ENCODE measurements at places on chromosomes 11 and 22.

DNA sequence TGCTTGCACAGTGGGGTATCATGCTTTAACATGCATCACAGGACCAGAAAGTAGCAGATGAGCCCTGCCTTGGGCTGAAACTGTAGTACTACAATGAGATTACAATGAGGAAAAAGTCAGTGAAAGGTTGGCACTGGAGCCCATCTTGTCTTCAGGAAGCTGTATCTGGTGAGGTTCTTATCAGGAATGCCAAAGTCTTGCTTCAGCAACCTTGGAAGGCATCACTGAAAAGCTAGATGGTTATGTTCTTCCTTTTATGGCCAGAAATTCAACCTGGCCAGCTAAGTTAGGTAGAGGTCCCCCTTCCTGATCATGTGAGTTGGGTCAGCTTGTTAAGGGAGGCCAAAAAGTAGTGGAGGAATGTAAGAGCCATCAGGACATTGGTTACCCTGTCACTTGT, 254.0 kb upstream of the FAT3 start:
- DNase-seq = no peak

DNA sequence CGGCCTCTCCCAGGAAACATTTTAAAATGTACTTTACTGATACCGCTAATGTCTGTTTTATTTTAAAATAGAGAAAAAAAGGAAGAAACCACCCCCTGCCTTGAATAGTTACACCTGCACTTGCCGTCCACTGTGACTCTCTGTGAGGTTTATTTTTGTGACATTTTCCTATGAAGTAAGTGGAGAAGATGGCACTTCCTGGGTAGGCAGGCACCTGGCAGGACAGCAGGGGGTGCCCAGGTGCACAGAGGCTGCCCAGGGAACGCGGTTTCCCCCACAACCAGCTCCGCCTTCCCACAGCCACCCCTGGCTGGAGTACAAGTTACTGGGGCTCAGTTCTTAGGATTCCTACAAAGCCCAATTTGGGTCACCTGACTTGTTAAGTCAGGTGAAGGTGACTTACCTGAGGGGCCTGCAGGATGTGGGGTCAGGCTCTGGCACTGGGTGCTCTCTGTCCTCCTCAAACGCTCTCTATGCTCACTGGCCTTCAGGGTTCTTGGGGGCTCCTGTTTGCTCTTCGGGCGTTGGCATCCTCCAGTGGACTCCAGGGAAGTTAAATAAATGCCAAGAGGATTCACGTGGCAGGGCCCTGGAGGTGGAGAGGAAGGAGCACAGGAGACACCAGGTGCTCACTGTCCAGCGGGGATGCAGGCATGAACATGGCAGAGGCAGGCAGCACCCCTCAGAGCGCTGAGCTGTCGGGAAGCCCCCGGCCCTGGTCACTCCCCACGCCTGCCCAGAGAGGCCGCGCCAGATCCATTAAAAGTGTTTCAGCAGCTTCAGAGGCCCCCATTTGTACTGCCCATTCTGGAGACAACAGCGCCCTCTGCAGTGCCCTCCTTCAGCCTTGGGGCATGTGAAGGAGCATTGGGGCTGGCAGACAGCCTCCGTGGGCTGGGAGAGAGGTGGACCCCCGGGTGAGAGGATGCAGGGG, 1021.2 kb downstream of the TBC1D22A start:
- DNase-seq = no peak

DNA sequence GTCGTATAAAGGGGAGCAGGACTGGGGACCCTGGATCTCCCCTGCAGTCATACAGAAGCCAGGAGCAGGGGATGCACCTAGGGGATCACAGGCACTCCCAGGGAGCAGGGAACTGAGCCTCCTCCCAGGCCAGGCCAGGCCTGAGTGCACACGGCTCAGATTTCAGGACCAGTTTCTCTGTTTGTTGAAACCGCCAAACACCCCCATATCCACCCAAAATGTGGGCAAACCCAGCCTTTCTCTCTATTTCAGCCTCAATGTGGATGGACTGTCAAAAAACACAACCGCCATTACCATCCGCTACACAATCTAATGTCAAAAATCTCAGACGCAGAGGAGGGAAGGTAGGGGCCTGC, 17.5 kb downstream of the MN1 start:
- no peak for DNase-seq

- DNase-seq = no peak
Measured at GRCh38 chr11:1226986-1227550, 4.2 kb downstream of the MUC5B start.

DNA sequence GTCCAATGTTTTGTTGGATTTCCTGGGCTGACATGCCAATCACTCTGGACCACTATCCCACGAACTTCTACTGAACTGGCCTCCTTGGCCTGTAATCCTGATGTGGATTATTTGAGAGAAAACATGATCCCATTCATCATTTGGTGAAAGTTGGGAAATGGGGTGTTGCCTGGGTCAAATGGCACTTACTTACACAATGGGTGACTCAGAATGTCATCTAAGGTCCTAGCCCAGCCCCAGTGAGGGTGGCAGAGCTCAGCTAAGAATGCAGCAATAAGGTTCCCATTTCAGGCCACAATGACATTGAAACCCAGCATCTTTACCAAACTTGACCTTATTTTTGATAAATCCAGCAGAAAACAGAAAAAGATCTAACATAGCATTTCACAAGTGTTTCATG, 8.0 kb upstream of the DSCAML1 start:
- no peak for DNase-seq

DNA sequence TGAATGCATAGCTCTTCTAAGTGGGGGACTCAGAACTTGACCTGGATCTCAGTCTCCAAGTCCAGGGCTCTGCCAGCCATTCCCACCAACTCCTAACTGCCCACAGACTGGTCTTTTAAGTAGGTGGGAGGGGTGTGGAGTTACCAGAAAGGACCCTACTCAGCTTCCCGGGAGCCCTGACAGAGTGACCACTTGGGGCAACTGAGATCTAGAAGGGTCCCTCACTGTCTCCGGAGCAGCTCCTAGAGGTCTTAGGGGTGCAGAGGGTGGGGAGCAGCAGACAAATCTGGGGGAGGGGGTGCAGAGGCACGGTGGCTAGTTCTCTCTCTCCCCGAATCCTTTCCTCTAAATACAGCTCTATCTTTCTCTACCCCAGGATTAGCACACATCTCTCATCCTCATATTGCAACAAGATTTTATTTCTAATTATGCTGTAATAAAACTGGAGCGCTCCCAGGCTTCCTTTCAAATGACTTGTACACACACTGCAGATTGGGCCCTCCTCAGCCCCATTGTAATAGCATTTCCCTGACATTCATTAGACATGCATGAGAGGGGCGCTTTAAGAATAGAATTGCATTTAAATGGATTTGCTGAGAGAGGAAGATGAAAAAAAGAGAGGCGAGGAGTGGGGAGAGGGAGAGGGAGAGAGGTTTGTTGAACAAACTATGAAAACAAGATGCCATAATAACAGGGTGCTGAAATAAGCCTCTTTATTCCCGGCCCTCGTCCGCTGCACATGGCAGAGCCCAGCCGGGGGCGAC, 219.0 kb downstream of the CEP164 start:
- no peak for DNase-seq

DNA sequence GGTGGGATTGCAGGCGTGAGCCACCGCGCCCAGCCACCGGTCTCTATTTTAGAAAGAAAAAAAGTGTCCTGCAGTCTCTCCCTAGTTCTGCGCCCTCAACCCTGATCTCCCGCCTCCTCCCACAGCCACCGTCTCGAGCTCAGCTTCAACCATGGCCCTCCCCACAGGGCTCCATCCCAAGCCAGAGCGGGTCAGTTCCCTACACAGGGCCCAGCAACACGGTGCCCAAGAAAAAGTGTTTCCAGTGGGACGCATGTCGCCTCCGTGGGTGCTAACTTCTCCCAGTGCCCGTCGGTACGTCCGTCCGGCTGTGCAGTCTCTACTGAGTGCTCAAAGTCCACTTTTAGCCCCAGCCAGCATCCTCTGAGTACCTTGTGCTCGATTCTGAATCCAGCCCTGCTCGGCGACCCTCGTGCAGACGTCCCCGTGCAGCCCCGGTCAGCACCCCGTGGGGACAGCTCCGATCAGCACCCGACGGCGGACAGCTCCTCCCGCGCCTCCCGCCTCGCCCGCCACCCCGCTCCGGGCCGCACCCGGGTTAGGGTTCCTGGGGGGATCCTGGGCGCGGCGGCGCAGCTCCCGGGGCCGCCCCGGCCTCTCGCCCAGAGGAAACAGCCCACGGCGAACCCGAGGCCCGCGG, 657 bp upstream of the MAPK8IP2 start:
- DNase-seq = peak; percentile 66

GRCh38 chr22:50531546-50531961, 1.7 kb upstream of the TYMP start:
- peak; percentile 75 for DNase-seq

DNA sequence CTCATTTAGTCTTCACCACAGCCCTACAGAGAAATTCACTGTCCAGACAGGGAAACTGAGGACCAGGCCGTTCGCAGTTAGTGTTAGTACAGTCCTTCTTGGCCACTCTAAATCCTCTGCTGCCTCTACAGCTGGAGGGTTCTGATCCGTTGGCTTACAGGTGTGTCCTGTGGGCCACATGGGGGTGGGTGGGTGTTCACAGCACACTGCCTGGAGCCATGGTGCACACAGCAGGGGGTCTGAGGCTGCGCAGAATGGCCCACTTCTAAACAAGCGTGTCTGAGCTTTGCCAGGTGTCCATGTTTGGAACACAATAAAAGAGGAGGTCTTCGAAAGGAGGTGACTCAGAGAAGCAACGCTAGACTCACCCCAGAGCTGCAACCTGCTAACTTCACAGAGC, 249.0 kb downstream of the ST3GAL4 start:
- DNase-seq = no peak

DNA sequence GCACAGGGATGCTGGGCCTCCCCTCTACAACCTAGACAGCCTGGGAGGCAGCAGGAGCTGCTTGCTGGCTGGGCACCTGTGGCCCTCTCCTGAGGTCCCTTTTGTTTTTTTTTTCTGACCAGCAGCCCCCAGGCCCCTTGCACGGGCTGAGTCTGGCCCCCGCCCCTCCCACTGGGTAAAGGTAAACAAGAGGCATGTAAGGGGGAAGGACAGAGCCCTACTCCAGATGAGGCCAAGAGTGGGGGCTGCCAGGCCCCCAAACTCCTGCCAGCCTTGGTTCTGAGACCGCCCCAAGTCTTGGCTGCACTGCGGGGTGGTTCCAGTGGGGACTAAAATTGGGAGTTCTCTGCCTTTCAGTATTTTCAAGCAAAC, 9.2 kb downstream of the PLXNB2 start:
- DNase-seq = no peak

DNA sequence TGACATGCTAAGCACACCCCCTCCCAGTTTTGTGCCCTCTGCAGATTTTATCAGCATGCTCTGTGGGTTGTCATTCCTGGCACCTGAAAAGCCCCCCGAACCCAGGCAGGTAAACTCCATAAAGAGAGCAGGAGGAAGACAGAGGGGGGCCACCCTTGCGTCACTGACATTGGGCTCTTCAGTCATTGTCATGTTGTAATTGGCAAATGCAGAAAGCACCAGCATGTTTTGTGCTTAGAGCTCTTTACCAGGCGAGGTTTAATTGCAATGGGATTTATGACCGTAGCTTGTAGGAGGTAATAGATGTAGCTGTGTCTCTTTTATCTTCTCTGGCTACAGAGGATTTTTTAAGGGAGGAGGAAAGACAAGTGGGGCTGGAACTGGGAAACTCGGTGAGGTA, 201.7 kb downstream of the GRIK4 start:
- no peak for DNase-seq

- no peak for DNase-seq
Measured at GRCh38 chr11:839875-840617, 2.3 kb downstream of the POLR2L start.

GRCh38 chr11:99422581-99423427, 402.1 kb downstream of the CNTN5 start:
- no peak for DNase-seq

DNA sequence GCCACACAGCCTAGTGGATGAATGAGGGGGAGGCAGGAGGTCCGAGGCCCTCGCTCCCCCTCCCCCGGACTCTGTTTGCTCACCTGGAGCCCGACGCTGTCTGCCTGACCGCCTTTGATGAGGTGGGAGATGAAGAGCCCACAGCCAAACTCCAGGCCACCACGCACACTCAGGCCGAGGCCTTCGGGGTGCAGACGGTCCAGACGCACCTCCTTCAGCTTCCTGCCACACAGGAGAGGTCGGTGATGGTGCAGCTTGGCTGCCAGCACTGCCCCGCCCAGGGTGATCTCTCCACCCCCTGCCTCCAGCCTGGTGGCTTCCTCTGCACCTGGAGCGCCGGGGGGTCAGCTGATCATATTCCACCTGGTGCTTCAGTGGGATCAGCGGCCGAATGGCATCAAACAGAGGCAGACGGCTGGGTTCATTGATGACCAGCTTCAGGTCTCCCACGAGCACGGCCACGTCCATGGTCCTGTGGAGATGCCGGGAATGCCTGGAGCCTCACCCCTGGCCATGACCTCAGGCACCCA, 13.1 kb downstream of the USH1C start:
- DNase-seq = no peak

DNA sequence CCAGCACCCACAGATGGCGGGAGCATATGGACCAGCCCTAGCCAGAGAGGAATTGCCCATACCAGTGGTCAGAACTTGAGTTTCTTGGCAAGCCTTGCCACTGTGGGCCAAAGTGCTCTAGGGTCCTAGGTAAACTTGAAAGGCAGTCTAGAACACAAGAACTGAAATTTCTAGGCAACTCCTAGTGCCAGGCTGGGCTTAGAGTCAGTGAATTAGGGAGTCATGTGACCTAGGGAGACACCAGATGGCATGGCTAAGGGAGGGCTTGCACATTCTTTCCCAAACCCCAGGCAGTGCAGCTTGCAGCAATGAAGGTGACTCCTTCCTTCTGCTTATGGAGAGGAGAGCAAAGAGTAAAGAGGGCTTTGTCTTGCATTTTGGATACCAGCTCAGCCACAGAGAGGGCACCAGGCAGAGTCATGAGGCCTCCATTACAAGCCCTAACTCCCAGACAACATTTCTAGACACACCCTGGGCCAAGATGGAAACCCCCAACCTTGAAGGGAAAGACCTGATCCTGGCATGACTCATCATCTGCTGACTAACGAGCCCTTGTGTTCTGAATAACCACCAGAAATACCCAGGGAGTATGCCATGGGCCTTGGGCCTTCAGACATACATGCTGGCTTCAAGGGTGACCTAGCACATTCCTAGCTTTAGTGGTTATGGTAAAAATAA, 19.2 kb upstream of the OR56A3 start:
- no peak for DNase-seq

DNA sequence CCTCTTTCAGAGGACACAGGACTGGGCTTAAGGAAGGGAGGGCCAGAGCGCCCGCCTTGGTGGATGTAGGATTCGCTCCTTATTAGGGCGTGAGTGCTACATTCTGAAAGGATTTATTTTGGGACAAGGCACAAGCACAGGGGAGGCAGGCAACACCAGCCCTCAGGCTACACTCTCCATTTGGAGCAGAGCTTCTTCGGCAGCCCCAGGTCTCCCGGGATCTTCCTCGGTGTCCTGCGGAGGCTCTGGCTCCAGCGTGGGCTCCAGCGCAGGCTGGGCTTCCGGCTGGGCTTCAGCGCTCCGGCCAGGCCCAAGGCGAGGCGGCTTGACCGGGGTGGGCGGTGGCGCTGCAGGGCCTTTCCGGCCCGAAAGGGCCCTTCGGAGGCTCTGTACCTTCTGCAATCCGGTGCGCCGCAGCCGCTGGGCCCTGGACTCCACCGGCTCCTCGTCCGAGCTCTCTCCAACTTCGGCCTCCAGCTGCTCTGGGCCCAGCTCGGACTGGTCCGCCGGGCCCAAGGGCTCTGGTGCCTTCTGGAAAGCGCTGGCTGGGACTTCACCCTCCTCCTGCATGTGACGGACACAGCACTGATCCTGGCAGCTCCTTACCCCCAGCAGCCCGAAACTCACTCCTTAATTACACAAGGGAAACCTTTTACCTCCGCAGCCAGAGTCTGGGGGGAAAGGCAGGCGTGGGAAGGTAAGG, 1.1 kb downstream of the CAVIN3 start:
- no peak for DNase-seq

- DNase-seq = no peak
Measured at GRCh38 chr22:30733181-30733631, 38.5 kb downstream of the OSBP2 start.

GRCh38 chr11:48172818-48173609, 43.6 kb upstream of the OR4B1 start:
- DNase-seq = peak; percentile 62
